ENCODE measurements at places on chromosomes 3 and 15.

- no peak for DNase-seq
Measured at GRCh38 chr15:42355291-42355690, 4.0 kb upstream of the CAPN3 start.

DNA sequence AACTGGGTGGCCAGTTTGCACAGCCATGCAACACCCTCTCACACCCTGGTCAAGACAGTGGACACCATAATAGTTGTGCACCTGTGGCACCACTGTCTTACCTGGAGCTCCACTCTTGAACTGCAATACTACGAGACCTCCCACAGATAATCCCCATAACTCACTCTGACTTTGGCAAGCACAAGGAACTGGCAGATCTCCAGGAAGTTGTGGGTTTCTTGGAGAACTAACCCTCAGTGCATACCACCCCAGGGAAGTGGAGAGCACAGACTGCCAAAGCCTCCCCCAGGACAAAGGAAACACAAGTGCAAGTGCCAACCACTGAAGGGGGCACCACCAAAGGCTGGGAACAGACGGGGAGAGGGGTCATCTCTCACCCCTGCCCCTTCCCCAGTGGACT is 318.6 kb downstream of the SUCLG2 start:
- no peak for DNase-seq

DNA sequence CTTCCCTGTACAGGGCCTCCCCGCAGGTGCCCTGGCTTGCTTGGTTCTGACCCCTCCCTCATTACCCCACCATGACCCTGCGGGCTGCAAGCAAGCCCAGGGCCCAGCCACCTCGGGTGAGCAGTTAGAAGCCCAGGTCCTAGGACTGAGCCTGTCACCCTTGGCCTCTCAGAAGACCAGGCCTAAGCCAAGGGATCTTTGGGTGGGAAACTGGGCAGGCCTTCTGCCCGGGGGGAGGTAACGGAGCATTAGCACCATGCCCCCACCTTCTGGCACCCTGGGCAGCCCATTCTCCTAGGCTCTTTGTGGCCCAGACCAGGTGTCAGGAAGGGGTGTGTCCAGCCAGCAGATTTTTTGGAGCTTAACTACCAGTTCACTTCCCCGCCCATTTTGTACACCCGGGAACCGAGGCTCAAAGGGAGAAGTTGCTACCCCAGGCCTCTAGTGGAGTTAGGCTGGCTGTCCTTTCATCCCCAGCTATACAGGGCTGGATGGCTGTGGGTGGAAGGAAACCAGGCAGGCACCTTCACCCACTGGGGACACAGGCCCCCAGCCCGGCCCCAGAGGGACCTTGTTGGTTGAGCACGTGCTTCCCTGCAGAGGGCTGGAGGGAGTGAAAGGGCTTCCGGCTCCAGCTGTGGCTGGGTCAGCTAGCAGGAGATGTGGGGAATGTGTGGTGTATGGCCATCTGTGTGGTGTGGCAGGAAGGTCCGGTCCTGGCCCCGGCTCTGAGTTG is 1.4 kb downstream of the CSK start:
- no peak for DNase-seq

DNA sequence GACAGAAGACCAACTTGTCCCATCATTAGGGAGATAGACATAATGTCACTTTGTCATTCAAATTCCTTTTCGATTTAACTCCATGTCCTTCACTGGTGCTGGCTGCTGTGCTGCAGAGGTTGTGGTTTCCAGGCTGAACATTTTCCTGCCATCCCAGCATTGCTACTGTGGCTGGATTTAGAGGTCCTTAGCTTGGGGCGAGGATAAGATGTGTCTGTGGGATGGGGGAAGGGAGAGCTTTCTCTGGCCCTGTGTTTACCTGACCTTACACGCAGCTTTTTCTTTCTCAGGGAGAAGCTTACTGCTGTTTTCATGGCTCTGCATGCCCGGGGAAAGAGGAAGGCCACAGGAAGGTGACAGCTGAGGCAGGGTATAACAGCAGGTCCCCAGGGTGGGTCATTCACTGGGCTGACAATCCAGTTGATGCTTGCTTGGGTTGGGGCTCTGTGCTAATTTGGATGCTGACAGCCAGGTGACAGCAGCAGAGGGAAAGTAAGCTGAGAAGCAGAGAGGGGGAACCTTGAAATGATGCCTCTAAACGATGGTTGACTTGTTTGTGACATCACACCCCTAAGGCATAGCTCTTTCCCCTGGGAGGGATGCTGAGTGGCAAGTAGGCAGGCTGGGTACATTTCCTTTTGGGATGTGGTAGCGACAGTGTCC is 326.9 kb upstream of the CTNNB1 start:
- DNase-seq = no peak

DNA sequence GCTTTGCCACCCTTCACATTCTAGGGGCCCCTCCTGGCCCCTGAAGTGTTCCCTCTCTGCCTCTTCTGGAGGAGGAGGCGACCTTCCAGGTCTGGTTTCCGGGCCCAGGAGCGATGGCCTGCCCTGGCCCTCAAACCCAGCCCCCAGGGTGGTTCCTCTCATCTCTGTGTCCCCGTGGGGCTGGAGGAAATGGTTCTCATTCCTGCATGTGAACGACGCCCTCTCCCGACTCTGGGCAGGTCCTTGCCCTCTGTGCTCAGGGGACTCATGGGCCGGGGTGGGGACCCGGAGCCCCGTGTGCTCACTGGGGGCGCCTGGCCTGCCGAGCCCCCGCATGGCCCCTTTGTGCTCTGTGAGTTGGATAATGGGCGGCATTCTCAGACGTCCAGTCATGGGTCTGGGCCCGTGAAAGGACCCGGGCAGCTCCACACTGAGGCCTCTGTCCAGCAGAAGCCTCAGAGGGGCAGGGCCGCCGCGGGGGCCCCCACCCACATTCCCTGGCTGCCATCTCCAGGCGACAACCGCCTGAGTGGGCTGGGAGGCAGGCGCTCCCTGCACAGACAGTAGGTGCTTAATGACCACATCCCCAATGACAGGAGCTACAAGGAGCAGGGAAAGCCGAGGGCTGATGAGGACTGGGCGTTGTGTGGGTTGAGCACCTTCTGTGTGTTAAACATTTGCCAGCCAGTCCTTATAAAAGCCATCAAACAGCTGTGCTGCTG is 5.5 kb upstream of the PLXND1 start:
- no peak for DNase-seq

- no peak for DNase-seq
Measured at GRCh38 chr3:118801899-118802298, 232.7 kb downstream of the IGSF11 start.

- DNase-seq = no peak
Measured at GRCh38 chr3:142445816-142446254, 2.0 kb downstream of the XRN1 start.
